Stimulated activated CD8-positive, alpha-beta memory T cell treated with anti-CD3 and anti-CD28 coated beads, Interleukin-15, amount 100 ng/mL, for 1 hour (primary cell): ENCODE measurements at places on chromosomes 7 and 10.
A peak's percentile ranks its signal among the peaks of the same experiment; 100 is the strongest.

GRCh38 chr10:103512591-103513379, 19.3 kb downstream of the NEURL1 start:
- no peak for DNase-seq

GRCh38 chr10:70410608-70411007, 6.7 kb downstream of the EIF4EBP2 start:
- DNase-seq = no peak

GRCh38 chr7:158395349-158395748, 192.3 kb downstream of the PTPRN2 start:
- DNase-seq = no peak

DNA sequence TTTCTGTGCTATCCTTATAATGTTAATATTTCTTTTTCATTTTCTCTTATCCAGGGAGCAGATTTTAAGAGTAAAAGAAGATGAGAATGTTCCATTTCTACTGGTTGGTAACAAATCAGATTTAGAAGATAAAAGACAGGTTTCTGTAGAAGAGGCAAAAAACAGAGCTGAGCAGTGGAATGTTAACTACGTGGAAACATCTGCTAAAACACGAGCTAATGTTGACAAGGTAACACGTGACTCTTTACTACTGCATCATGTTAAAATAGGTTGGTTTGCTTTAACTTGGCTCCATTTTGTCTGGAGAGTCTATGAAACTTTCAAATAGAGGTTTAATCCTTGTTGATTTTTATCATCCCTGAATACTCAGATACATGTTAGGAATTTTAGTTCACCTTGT, 73.3 kb downstream of the RALA start:
- no peak for DNase-seq

DNA sequence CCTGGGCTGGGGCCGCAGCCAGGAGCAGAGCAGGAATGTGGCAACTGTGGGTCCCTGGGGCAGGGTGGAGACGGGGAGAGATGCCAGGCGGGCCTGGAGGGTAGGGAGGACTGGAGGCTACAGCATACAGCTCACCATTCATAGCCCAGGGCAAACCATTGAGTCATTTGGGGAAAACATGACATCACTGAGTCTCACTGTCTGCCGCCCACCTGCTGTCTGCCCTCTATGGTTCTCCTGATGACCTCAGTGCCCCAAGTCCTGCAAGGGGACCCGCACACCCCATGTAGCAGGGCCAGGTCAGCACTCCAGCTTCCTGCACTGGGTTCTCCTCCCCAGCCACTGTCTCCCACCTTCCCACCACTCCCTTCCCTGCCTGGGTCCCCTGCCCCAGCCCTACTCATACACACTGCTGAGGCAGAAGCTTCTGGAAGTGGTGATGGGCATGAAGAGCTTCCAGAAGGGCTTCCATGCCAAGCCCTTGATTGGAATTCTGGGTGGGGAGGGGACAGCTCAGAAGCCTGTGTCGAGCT, 10.4 kb downstream of the CHST3 start:
- DNase-seq = no peak

GRCh38 chr10:73879296-73880173, 5.2 kb upstream of the CAMK2G start:
- DNase-seq = peak; percentile 80

DNA sequence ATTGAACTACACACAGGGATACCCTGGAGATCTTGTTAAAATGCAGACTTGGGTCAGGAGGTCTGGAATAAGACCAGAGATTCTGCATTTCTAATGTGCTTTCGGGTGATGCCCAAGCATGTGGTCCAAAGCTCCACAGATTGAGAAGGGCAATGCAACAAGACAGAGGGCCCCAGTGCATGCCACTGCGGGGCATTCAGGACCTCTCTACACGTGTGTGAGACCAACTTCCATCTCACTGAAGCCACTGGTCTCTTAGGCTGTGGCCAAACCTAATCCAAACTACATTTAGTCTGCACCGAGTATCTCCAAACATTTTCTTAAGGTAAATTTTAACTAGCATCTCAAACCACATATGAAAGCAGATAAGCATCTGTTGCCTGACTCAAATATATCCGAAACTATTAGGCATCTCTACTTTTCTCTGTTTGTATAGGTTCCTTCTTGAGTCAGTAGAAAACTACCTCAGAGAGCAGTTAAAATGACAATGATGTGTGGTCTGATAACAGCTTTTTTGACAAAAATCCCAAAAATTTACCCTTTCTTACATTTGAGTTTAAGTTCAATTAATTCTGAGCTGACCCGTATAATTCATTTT, 107.5 kb downstream of the ELMO1 start:
- DNase-seq = no peak

GRCh38 chr10:66214721-66215404, 711.0 kb upstream of the LRRTM3 start:
- DNase-seq = no peak

DNA sequence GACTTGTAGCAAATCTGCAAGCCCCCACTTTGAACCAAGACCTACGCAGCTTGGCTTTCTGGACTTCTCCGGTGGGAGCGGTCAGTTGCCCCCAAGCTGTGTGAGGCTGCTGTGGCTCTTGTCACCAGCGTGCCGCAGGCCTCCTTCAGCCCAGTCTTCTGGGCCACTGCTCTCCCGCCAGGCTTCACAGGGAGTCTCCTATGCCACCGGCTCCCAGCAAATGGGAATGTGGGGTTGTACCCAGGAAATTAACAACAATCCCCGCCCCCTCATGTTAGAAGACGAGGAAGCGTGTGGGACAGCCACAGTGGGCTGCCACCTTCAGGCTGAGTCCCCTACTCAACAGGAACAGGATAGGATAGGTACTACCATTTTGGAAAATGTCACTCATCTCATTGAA, 4.2 kb downstream of the WDR86 start:
- DNase-seq = no peak

DNA sequence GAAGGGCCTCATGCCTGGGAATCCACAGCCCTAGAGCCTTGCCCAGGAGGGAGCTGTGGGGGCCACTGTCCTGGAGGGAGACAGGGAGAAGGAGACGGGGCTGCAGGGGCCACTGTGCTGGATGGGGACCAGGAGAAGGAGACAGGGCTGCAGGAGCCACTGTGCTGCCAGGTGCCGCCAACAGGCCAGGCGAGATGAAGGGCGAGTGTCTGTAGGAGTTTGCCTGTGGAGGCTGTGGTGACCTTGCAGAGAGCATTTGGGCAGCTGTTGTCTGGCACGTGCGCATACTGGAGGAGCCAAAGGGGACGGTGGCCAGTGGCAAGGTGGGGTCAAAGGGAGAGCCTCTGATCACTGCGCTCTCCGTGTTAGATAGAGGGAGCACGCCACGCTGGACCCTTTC, 79.2 kb downstream of the NKX6-2 start:
- DNase-seq = no peak

DNA sequence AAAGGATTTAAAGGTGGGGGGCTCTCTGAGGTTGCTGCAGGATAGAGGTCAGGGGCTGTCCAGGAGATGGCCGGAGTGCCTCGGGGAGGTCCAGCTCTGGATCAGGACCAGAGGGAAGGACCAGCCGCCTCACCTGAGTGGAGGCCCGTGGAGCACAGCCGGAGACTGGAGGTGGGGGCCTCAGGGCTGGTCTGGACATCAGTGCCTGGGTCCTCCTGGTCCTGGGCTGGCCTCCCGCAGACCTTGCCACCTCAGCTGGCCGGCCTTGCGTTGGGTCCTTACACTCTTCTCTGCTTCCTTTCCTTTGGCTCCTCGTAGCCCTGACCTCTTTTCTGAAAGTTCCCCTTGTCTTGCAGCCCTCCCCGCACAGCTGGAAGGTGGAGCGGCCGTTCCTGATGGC, 2.0 kb downstream of the SUN1 start:
- DNase-seq = no peak

DNA sequence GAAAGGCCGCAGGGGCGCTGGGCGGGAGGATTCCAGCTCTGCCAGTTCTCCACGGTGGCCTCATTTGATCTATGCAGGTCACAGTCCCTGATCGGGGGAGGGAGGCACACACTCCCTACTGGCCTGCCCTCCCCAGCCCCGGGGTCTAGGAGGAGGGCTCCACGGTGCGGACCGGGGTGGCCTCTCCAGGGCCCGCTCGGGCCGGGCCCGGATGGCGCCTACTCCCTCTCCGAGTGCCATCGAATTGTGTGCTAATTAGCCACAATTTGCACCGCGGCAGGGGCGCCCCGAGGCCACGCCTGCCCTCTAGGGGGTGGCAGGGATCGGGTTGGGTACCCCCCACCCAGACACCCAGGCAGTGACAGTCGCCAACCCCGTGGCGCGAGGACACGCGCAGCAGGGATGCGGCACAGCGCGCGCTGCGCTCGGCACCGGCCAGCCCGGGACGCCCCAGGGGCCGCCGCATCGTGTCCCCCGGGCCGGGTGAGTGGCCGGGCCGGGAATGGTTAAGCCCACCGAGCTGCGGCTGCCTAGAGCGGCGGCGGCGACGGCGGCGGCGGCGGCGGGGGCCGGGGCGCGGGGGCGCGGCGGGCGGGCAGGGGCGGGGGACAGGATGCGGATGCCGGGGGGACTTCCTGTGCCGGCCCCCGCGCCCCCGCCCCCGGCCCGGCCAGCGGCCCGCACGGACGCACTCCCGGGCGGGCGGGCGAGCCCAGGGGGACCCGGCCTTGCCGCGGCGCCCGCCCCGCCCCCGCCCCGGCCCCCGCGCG, at the start of gene ZNF853:
TSS of gene ZNF853 (plus strand) at position 658 of the 770 bp plus-strand sequence. CDS start 565 bp downstream, outside the sequence.
- DNase-seq = no peak

GRCh38 chr10:131448171-131448570, 136.7 kb upstream of the TCERG1L start:
- no peak for DNase-seq

- no peak for DNase-seq
These were observed 23.0 kb downstream of the ZFAND2A start for GRCh38 chr7:1136841-1137516.

DNA sequence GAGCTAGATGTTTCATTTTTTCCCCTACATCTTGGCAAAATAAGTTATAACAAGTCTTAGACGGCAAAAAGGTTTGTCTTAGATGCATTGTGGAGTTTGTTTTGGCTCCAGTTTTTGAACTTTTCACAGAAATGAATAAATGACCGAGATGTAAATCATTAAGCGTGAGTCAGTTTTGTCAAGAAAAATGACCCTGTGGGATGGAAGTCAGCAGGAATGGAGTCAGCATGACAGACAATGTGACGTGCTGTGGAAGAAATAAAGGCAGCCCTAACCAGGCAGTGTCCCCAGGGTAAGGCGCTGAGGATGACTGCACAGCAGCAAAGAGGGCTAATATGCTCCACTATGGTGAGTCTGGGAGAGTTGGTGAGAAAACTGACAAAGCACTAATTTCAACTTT, 163.2 kb downstream of the NOC3L start:
- no peak for DNase-seq

- DNase-seq = no peak
These were observed 22.4 kb upstream of the IFIT2 start for GRCh38 chr10:89279421-89279869.

- no peak for DNase-seq
These were observed 23.3 kb upstream of the TPST1 start for GRCh38 chr7:66181845-66182244.

DNA sequence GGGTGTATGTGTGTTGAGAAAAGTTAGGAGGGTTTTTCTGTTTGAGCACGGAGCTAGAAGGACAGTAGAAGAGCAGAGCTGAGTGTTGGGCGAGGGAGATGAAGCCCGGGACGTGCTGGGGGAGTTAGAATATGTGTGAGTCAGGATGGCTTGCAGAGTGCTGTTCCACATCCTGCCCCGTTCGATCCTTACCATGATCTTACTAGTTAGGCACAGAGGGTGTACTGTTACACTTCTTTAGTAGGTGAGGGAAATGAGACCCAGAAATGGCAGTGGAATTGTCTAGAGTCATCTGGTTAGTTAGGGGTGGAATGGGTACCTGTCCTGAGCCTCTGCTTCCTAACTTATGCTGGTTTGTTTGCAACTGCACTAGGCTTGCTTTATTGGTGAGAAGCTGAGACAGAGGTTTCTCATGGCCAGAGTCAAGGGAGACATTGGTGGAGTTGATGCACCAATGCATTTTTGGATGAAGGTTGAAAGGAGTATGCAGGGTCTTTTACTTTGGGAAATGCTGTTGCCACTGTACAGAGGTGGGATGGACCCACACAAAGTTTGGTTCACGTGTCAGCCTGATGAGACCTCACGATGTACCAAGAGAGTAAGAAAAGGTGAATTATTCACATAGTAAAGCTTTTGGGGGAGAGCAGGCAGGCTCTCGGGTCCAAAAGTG, 42.4 kb downstream of the CCNY start:
- DNase-seq = no peak

- no peak for DNase-seq
These were observed 169.6 kb downstream of the SRPK2 start for GRCh38 chr7:105218939-105219770.

DNA sequence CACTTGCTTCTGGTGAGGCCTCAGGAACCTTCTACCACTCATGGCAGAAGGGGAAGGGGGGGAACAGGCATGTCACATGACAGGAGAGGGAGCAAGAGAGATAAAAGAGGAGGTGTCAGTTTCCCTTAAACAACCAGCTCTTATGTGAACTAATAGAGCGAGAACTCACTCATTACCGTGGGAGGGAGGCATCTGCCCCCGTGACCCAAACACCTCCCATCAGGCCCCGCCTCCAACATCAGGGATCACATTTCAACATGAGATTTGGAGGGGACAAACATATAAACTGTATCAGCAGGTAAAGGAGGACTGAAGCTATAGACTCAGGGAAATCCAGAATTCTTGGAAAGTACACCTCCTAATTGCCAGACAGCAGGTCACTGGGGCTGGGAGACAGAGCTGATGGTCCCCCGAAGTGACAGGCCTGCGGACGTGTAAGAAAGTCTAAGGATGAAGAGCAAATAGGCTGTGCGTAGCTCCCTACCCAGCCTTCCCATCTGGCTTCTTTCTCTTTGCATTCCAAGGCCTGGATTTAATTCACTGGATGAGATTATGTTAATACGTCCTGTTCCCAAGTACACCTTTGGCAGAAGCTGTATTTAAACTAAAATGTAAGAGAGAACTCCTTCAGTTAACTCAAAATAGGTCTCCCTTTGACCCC, 186.7 kb upstream of the LYZL2 start:
- no peak for DNase-seq

GRCh38 chr7:33837356-33837851, 67.9 kb upstream of the BMPER start:
- no peak for DNase-seq

DNA sequence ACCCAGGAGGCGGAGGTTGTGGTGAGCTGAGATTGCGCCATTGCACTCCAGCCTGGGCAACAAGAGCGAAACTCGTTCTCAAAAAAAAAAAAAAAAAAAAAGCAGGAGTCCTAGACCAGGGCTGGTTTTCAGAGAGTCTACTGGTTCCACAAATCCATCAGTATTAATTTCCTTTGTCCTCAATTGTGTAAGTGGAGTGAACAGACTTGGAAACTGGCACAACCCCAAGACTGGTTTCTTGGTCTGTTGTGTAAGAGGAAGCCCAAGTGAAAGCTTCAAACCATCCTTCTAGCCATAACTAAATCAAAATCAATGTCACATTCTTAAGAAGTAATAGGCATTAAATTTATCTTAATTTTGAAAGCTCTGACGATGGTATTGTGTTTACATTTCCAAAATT, 213.6 kb downstream of the DGKI start:
- no peak for DNase-seq

GRCh38 chr7:128160296-128160695, 80.8 kb upstream of the LEP start:
- no peak for DNase-seq
